ENCODE measurements at places on chromosomes 2 and 18.

- no peak for DNase-seq
Observed at GRCh38 chr2:175080479-175080878, 75.3 kb upstream of the CHN1 start.

DNA sequence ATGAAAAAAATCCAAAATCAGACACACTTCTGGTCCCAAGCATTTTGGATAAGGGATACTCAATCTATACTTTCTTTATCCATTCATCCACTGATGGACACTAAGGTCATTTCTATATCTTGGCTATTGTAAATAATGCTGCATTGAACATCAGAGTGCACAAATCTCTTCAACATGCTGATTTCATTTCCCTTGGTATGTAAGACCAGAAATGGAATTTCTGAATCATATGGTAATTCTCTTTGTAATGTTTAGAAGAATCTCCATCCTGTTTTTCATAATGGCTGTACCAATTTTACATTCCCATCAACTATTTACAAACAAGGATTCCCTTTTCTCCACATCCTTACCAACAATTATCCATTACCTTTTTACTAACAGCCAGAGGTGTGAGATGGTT is 33.7 kb upstream of the MCM6 start:
- no peak for DNase-seq

GRCh38 chr2:148880636-148881035 is 5.6 kb downstream of the KIF5C start:
- no peak for DNase-seq

- DNase-seq: no peak
Observed at GRCh38 chr2:239601880-239602279, 201.1 kb upstream of the HDAC4 start.

DNA sequence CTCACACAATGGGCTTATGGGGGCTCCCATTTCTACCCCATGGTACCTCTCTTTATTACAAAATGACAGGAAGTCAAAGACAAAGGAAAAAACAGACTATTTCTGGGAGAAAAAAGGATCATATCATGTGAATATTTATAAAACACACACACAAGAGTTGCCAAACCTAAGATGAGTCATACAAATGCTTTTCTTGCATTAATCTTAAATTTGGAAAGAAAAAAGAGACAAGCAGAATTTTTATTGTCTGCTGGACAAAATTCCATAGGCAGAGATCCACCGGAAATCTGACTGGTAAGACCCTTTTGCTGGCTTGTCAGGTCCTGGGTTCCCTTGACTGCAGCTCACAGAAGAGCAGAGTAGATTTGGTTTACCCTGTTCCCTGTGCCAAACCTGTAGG is 1732.3 kb upstream of the PIK3C3 start:
- no peak for DNase-seq

GRCh38 chr2:106358081-106358480 is 110.1 kb downstream of the RGPD3 start:
- peak; percentile 26 for DNase-seq

DNA sequence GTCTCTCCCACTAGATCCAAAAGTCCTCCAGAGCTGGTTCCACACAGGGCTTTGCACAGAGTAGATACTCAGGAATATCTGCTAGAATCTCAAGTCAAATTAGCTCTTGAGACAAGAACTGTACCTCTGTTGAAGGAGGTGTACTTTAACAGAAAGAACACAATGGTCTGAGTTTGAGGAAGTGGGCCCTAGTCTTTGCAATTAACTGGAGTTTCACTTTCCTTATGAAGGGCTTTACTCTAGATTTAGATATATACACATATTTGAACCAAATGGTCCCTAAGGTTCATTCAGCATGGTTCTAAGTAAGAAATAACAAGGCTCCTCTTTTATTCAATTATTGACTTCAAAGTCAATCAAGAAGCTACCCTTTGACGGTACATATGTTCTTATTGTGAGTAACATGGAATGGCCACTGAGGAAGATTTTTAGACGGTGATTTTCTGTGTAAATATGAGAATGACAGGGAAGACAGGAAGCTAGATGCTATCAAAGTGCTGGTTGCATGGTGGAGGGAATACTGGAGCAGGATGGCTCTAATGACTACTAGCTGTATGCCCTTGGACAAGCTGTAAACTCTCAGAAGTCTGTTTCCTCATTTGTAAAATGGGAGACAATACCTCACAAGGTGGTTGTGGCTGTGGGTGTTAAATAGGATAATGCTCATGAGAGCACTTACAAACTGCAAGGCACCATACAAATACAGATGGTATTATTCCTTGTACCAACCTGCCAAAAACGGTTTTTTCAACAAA is 73.5 kb upstream of the SERTAD2 start:
- DNase-seq: peak; percentile 82

DNA sequence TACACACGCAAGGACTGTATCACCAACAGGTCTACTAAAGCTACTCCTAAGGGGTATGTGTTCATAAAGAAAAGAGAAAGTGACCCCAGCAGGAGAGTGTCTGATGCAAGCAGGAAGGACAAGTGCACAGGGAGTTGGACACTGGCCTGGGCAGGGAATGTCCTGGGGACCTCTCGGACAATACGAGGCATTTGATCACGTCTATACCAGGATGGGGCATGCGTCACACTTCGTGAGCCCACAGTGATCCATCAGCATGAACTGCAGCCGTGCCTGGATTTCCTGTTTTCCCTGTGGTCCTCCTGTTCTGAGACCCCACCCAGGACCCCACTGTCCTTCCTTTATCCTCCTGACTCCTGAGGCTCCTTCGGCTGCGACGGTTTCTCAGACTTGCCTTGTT is 113.9 kb downstream of the HDAC4 start:
- DNase-seq: no peak

- DNase-seq: no peak
Observed at GRCh38 chr2:5392658-5393057, 299.5 kb upstream of the SOX11 start.

GRCh38 chr18:36403896-36404820 is 106.6 kb downstream of the FHOD3 start:
- DNase-seq: no peak

DNA sequence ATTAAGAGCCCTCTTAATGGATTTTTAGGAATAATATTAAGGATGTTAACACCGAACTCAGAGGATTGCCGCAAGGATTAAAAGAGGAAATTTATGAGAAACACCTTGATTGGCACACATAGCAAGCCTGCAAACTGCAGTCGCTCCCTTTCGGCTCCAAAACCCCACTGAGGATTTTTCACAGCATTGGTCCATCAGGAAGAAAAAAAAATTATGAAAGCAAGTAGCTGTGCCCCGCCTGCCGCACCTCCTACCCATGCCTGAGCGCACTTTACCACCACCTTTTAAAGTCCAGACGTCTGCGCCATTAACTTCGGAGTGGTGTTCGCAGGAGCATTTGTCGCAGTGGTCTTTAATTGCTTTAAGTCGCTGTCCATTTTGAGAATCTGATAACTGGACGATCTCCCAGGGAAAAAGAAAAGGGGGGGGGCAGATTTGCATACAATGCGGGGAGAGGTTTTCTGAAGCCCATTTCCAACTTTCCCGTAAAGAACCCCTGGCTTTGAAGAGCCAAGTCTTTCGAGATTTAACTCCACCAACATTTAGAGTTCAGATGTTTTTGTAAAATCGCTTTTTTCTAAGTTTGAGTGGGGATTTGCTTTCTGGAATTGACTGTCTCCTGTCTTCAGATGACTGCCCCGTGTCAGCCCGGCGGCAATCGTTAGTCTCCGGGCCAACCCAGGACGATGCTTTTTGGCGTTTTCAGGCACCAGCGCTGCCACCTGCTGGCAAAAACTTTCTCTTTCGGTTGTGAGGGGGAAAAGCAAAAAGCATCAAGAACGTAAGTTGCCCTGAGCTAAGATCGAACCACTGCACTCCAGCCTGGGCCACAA is 913 bp upstream of the TRABD2A start:
- DNase-seq: peak; percentile 56

GRCh38 chr18:63831080-63831788 is 56.0 kb downstream of the SERPINB7 start:
- peak; percentile 41 for DNase-seq

GRCh38 chr2:182929972-182930371 is 63.5 kb upstream of the FRZB start:
- no peak for DNase-seq

DNA sequence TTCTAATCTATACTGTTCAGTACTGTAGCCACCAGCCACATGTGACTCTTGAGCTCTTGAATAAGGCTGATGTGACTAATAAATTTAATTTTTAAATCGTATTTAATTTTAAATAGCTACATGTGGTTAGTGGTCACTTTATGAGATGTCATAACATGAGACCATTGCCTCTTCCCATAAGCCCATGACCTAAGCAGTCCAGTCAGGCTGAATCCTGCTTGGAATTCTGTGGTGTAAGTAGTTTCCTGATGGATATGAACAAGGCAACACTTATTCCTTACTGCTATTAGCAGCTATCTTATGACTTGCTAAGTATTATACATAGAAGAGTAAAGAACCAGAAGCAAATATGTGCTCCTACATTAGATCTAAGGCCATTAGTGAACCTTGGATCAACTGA is 150.0 kb downstream of the DIS3L2 start:
- DNase-seq: no peak
